ENCODE measurements at places on chromosomes 11 and 22.
A peak's percentile ranks its signal among the peaks of the same experiment; 100 is the strongest.

DNA sequence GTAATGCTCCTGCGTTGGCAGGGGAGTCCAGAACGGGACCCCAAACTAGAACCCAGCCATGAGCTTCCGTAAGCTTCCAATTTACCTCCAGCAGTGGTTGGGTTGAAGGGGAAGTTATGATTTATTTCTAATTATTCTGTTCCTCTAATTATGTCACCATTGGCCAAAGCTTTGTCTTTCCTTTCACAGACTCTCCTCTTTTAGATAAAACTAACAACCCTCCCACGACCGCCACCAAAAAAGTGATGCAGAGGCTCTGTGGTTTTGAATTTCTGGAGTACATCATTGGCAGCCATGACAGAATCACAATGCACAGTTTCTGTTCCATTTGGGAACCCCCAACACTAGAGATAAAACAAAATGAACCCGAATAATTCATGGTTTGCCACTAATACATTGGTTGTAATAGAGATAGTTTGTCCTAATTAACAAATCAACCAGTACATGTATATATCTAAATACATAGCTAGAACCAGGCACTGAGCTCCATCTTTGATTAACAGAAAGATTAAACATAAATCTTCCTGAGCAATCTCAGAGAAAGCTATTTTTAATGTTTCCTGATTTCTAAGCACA is 64.3 kb downstream of the ETS1 start:
- DNase-seq = no peak
- H3K36me3 ChIP-seq = no peaks in the 10 kb centered on the region
- H3K4me1 ChIP-seq = peaks cover 7% of the 10 kb centered on the region
- H3K4me3 ChIP-seq = peak overlapping the region; percentile 67
- H3K27ac ChIP-seq = peak overlapping the region; percentile 67

- no peaks in the 10 kb centered on the region for H3K36me3 ChIP-seq
- peak; percentile 84 for DNase-seq
- peak overlapping the region; percentile 72 for H3K27ac ChIP-seq
- H3K4me3 ChIP-seq = peak overlapping the region; percentile 47
- H3K27me3 ChIP-seq = no peaks in the 10 kb centered on the region
- H3K4me1 ChIP-seq = peaks cover 10% of the 10 kb centered on the region
These were observed 673 bp upstream of the MYO7A start for GRCh38 chr11:77127235-77127911.

GRCh38 chr11:27795955-27796861 is 96.0 kb upstream of the BDNF start:
- H3K27me3 ChIP-seq = no peaks in the 10 kb centered on the region
- H3K27ac ChIP-seq = peak overlapping the region; percentile 46
- no peaks in the 10 kb centered on the region for H3K36me3 ChIP-seq
- peaks cover 15% of the 10 kb centered on the region for H3K4me1 ChIP-seq
- H3K4me3 ChIP-seq = no peak overlapping the region

- no peak for DNase-seq
- no peak overlapping the region for H3K27ac ChIP-seq
- no peaks in the 10 kb centered on the region for H3K27me3 ChIP-seq
- H3K4me1 ChIP-seq = peaks cover 15% of the 10 kb centered on the region
These were observed 308.0 kb downstream of the OPCML start for GRCh38 chr11:133224271-133224670.

GRCh38 chr11:69662806-69663205 is 12.3 kb downstream of the LTO1 start:
- no peak overlapping the region for H3K27ac ChIP-seq
- H3K4me1 ChIP-seq = peaks cover 17% of the 10 kb centered on the region
- H3K36me3 ChIP-seq = peaks cover 6% of the 10 kb centered on the region
- peak; percentile 36 for DNase-seq
- no peaks in the 10 kb centered on the region for H3K27me3 ChIP-seq
- no peak overlapping the region for H3K4me3 ChIP-seq
